ENCODE measurements at places on chromosomes 11 and 22. TPM values are rescaled to one million over a fixed set of nuclear protein-coding genes. Genes with fewer than 3 reads are reported as not detected.

ASRGL1 gene
- 3.0 TPM for polyA plus RNA-seq

MED19 gene
- 11.8 TPM for polyA plus RNA-seq

TRIM6 gene
- polyA plus RNA-seq, result 3.6 TPM

SHANK2 gene
- not detected for polyA plus RNA-seq

TMEM191C gene
- polyA plus RNA-seq, result 2.9 TPM

MEI1 gene
- polyA plus RNA-seq, result 0.49 TPM

ZNF280B gene
- not detected for polyA plus RNA-seq

All from aorta (tissue), 5 donors.